ENCODE measurements at places on chromosomes 16 and 17. TPM values are rescaled to one million over a fixed set of nuclear protein-coding genes. Genes with fewer than 3 reads are reported as not detected.

DNA sequence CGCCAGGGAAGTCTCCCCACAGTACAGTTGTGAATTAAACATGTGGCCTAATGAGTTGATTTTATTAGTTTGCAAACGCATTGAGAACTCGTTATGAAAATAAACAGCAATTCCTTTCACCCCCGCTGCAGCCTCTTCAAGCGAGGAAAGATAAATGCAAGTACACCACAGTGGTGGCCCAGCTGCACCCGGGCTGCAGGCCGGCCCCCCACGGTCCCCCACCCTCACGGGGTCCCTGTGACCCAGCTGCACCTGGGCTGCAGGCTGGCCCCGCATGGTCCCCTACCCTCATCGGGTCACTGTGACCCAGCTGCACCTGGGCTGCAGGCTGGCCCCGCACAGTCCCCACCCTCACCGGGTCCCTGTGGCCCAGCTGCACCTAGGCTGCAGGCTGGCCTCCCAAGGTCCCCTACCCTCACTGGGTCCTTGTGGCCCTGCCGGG, 32.2 kb downstream of the SDK2 start:
- H3K4me1 ChIP-seq, result peaks cover 9% of the 10 kb centered on the region
- no peak for DNase-seq
- no peak overlapping the region for H3K27ac ChIP-seq
- peaks cover 13% of the 10 kb centered on the region for H3K36me3 ChIP-seq
- H3K4me3 ChIP-seq, result no peak overlapping the region
- H3K27me3 ChIP-seq, result peaks cover 23% of the 10 kb centered on the region

DNA sequence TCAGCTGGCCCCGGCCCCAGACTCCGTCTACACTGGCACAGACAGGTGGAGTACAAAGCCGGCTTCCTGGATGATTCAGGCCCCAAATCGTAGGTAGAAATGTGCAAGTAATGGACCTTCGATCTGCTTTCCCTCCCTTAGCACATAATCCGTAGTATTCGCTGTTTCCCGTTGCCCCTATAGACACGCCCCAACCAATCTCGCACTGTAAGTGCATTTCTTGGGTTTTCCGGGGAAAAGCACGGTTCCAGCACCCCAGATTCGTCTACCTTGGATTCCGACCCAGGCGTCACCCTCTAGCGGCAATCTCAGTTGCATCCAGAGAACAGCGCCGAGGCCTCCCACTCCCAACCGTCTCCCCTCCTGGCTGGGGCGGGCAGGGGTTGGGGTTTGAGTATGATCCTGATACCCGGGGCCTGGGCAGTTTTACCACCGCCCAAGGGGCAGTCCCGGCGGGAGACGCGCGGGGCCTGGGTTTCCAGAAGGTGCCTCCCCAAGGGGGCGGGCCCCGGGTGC, 12.1 kb upstream of the FOXF1 start:
- no peak overlapping the region for H3K27ac ChIP-seq
- peaks cover 8% of the 10 kb centered on the region for H3K36me3 ChIP-seq
- DNase-seq, result no peak
- peaks cover 83% of the 10 kb centered on the region for H3K27me3 ChIP-seq
- no peak overlapping the region for H3K4me3 ChIP-seq

- DNase-seq, result no peak
- H3K27ac ChIP-seq, result no peak overlapping the region
- no peaks in the 10 kb centered on the region for H3K36me3 ChIP-seq
- H3K27me3 ChIP-seq, result peaks cover 12% of the 10 kb centered on the region
Measured at GRCh38 chr16:70684146-70685060, 1.4 kb downstream of the MTSS2 start.

GRCh38 chr16:50498431-50499155, 49.6 kb upstream of the NKD1 start:
- H3K27me3 ChIP-seq, result no peaks in the 10 kb centered on the region
- H3K27ac ChIP-seq, result no peak overlapping the region
- peaks cover 2% of the 10 kb centered on the region for H3K36me3 ChIP-seq
- no peaks in the 10 kb centered on the region for H3K4me1 ChIP-seq

GRCh38 chr16:64809876-64810629, 311.8 kb downstream of the CDH11 start:
- no peak for DNase-seq
- H3K4me3 ChIP-seq, result no peak overlapping the region
- no peaks in the 10 kb centered on the region for H3K36me3 ChIP-seq
- no peaks in the 10 kb centered on the region for H3K27me3 ChIP-seq

GRCh38 chr16:53643474-53643873, 60.2 kb downstream of the RPGRIP1L start:
- peaks cover 6% of the 10 kb centered on the region for H3K36me3 ChIP-seq
- H3K27me3 ChIP-seq, result no peaks in the 10 kb centered on the region
- no peak for DNase-seq
- H3K4me1 ChIP-seq, result no peaks in the 10 kb centered on the region
- H3K4me3 ChIP-seq, result no peak overlapping the region

DNA sequence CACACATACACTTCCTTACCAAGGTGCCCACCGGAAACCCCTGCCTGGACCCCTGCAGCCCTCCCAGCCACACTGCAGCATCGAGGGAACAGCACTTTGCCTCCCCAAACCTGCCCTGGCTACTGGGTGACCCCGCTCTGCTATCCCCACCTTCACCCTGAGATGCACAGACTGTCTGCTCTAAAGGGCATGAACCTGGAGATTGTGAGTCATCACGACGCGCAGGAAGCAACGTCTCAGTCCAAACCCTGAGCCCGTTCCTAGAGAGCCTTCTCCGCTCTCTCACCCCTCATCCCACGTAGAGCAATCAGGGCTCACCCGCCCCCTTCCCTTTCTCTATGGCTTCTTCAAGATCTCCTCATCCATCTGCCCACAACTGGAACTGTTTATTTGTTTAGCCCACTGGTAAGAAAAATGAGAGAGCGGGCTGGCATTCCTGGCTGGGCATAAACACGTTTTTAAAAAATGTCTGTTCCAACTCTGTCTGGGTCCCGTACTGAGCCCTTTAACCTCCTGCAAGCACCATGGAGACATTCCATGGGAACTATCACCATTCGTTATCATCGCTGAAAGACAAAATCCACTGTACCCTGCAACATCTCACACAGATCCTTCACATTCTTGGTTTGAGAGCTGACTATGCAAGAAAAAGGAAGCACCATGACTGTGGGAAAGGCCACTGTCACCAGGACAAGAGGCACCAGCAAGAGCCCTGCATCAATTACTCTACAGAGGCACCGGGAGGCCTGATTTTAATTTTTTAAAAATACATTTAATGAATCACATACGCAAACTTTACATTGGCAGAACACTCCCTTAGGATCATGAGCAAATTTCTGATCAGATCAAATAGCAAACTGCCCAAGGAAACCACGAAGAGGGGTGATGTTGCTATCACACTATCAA, 28.2 kb downstream of the ZFHX3 start:
- H3K27ac ChIP-seq, result no peak overlapping the region
- H3K4me3 ChIP-seq, result no peak overlapping the region
- DNase-seq, result no peak
- peaks cover 4% of the 10 kb centered on the region for H3K27me3 ChIP-seq
- H3K4me1 ChIP-seq, result peaks cover 3% of the 10 kb centered on the region

GRCh38 chr17:12553625-12554024, 112.1 kb upstream of the MYOCD start:
- no peaks in the 10 kb centered on the region for H3K36me3 ChIP-seq
- no peak overlapping the region for H3K4me3 ChIP-seq
- no peaks in the 10 kb centered on the region for H3K27me3 ChIP-seq
- no peaks in the 10 kb centered on the region for H3K4me1 ChIP-seq

DNA sequence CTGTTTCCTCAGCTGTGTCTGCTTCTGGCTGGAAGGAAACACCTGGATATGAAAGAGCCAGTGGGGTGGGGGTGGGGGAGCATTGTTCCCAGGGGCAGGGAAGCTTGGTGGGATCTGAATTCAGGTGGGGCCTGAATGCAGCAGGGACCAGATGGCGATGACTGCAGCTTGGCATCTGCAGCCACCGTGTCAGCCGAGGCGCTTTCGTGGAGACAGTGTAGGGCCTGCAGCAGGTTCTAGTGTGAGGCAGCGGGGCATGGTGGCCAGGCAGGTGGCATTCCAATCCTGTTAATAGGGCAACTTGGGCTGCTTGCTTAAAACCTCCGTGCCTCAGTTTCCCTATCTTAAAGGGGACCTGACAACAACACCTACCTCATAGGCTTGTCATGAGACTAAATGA, 1.7 kb downstream of the PIK3R6 start:
- H3K4me1 ChIP-seq, result peaks cover 27% of the 10 kb centered on the region
- no peaks in the 10 kb centered on the region for H3K36me3 ChIP-seq
- H3K27ac ChIP-seq, result no peak overlapping the region
- no peak for DNase-seq
- no peaks in the 10 kb centered on the region for H3K27me3 ChIP-seq

DNA sequence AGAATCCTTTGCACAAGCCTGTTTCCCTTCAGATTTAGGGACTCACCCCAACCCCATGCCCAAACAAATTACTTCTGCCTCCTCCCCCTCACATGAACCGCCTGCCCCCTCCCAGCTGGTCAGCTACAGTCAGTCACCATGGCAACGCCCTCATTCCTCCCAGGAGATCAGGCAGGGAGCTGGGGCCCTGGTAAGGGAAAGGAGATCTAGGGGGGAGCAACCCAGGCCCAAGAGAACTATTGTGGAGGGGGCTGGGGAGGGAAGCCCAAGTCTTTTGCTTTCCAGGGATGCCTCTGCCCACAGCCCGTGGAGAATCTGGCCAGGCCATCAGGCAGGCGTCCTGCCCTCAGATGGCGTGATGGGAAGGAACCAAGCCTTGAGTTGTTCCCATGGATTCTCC, 2.8 kb downstream of the FAM171A2 start:
- no peaks in the 10 kb centered on the region for H3K36me3 ChIP-seq
- no peak overlapping the region for H3K27ac ChIP-seq
- H3K27me3 ChIP-seq, result peaks cover 24% of the 10 kb centered on the region
- H3K4me3 ChIP-seq, result no peak overlapping the region

- DNase-seq, result no peak
- peak overlapping the region; percentile 61 for H3K27ac ChIP-seq
- no peak overlapping the region for H3K4me3 ChIP-seq
- H3K36me3 ChIP-seq, result peaks cover 6% of the 10 kb centered on the region
- H3K4me1 ChIP-seq, result peaks cover 45% of the 10 kb centered on the region
- no peaks in the 10 kb centered on the region for H3K27me3 ChIP-seq
Measured at GRCh38 chr17:4247361-4247970, 16.3 kb downstream of the ANKFY1 start.

GRCh38 chr16:19169082-19169639, 1.1 kb downstream of the SYT17 start:
- no peak for DNase-seq
- H3K4me3 ChIP-seq, result peak overlapping the region; percentile 63
- H3K36me3 ChIP-seq, result no peaks in the 10 kb centered on the region

DNA sequence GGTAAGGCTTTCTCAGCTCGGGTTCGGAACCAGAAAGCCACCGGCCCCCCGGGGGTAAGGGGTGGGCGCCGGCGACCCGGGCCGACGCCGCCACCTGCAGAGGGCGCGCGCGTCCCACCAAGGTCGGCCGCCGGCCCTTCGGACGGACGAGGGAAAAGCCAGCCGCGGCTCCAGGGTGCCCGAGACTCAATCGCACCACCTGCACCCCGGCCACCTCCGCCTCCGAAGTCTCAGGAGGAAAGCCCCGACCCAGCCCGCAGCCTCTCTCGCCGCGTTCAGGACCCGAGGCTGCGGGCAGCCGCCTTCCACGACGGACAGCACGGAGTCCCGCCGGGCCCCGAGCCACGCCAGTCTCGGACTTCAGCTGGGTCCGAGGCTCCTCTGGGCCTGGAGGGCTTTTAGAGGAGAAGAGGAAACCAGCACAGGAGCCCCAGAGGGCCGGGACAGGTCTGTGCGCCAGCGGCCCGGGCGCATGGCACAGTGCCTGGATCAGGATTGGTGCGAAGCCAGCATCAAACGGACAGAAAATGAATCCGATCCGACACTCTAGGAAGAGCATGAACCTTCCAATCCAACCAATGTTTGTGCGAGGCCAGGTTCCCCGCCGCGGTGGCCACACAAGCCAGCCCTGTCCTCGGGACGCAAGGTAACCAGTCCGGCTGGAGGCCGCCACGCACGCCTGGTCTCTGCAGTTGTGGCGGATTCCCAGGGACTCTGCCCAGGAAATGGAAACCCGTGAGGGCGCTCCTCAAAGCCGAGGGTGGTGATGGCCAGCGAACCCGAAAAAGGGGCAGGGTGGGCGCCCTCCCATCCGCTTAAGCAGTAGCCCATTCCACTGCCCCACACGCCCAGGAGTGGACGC, 6.7 kb downstream of the CBX8 start:
- no peaks in the 10 kb centered on the region for H3K36me3 ChIP-seq
- no peak overlapping the region for H3K27ac ChIP-seq
- peaks cover 42% of the 10 kb centered on the region for H3K27me3 ChIP-seq
- no peak for DNase-seq

DNA sequence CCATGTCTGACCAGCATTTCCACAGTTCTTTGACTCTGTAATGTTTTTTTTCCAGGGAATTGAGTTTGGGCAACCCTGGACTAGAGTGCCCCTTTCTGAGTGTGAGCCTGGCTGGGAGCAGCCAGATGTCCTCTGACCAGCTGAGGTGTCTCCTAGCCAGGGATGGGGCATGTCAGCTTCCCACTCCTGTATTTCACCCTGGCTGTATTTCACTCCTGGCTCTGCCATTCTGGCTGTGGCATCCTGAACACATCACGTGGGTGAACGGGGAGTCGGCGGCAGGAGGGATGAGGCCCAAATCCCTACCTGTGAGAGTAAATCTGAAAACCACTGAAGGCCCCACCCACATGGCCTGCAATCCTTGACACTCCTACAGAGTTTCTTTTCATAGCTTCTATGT, 31.3 kb downstream of the KDM8 start:
- H3K4me3 ChIP-seq, result peak overlapping the region; percentile 91
- DNase-seq, result no peak
- H3K27me3 ChIP-seq, result no peaks in the 10 kb centered on the region
- peak overlapping the region; percentile 100 for H3K27ac ChIP-seq

DNA sequence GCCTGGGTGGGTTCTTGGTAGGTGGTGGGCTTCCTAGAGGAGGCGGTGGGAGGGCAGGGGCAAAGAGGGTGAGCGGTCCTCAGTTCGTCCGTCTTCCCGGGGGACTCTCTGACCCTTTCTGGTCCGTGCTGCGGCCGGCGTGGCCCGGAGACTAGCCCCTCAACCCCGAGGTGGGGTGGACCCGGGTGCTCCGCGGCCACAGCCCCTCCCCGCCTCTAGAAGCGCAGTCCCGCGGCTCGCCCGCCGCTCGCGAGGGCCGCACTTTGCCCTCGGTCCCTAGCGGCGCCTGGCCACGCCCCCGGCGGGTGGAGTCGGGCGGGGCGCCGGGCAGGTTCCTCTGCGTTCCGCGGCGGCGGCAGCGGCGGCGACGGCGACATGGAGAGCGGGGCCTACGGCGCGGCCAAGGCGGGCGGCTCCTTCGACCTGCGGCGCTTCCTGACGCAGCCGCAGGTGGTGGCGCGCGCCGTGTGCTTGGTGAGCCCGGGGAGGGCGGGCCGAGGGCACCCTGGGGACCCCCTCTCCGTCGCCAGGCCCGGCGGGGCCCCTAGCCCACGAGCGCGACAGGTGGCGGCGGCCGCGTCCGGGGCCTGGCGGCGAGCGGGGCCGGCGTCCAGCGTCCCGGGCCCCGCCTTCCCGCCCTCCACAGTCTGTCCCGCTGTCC, at the start of gene SYNGR2:
TSS of gene SYNGR2 (plus strand) at position 340 of the 661 bp plus-strand sequence. CDS start at position 376, 36 bp downstream.
- DNase-seq, result peak; percentile 81
- peak within 1 kb of the TSS; percentile 72 for H3K27ac ChIP-seq
- no peaks in the 10 kb centered on the region for H3K27me3 ChIP-seq
- peaks cover 20% of the 10 kb centered on the region for H3K4me1 ChIP-seq
- peak within 1 kb of the TSS; percentile 83 for H3K4me3 ChIP-seq
- H3K36me3 ChIP-seq, result peaks cover 2% of the 10 kb centered on the region

- H3K4me1 ChIP-seq, result no peaks in the 10 kb centered on the region
- H3K36me3 ChIP-seq, result no peaks in the 10 kb centered on the region
- H3K4me3 ChIP-seq, result no peak overlapping the region
Measured at GRCh38 chr16:19282101-19282500, 3.4 kb upstream of the CLEC19A start.

Gene NPB
- total RNA-seq, result not detected

Gene SLC12A3
- not detected for total RNA-seq

Gene CA7
- total RNA-seq, result not detected

Gene MYL4
- not detected for total RNA-seq

Gene CALB2
- not detected for total RNA-seq

Gene MYH1
- total RNA-seq, result not detected
